NCI-H1092 (cell line): ENCODE measurements at places on chromosomes 5 and 9.

GRCh38 chr5:112525217-112525616 is 106.1 kb upstream of the EPB41L4A start:
- DNase-seq = no peak

DNA sequence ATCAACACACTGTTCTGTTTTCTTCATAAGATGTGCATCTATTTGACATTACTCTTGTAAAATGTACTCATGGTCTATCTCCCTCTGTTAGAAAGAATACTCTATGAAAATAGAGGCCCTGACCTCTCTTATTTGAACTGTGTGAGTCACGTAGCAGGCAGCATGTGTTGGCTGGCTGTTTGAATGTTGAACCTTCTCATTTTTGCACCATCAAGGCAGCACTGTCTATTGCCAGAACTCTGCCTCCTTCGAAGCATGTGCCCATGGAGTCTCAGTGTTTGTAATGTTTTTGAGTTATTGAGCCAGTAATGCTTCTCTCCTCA is 144.4 kb downstream of the ALDH1A1 start:
- no peak for DNase-seq

DNA sequence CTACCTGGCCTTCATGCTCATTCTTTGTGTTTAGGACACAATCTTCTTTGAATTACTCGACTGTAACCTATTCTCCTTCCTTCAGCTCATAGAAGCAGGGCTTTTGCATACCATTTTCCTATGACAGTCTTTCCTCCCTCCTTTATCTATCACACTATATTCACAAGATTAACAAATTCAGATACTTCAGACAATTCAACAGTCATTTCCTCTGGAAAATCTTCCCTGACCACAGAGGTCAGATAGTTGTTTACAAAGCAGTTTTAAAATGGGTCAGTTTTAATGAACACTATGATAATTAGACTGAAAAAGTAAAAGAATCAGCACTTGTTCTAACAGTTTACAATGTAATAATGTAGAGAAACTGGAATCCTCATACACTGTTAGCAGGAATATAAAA is 4.3 kb downstream of the CAAP1 start:
- DNase-seq = no peak

- no peak for DNase-seq
These were observed 370.4 kb upstream of the GRAMD2B start for GRCh38 chr5:126052791-126053190.

- DNase-seq = no peak
These were observed 178.7 kb downstream of the SPATA31D1 start for GRCh38 chr9:82167296-82167695.

DNA sequence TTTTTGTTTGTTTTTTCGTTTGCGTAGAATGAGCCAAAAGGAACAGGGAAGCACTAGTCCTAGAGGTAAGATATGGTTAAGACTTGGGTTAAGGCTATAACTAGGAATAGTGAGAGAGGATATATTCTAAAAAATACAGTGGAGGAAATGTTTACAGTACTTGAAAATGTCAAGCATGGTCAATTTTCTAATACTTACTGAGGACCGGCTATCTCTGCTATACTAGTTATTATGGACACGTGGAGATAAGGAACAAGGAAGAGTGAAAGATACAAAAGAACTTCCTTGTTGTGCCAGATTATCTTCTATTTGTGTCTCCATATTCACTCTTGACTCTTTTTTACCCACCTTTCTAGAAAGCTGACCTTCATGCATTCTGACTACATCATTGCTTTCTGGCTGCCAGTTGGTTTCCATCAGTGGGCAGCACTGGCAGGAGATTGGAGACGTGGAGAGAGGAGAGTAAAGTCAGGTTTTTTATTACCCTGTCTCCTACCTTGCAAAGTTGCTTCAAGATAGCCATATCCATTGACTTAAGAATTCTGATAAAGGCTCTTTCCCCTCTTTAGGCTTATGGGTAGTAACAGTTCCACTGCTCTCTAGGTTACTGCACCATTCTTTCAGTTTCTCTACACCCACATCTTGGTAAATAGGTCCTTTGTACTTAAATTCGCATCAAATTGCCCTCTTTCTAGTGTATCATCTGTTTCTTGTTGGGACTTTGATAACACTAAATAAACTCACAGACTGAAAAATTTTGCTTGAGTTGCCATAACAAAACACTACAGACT is 9.0 kb upstream of the RFX3 start:
- DNase-seq = no peak

DNA sequence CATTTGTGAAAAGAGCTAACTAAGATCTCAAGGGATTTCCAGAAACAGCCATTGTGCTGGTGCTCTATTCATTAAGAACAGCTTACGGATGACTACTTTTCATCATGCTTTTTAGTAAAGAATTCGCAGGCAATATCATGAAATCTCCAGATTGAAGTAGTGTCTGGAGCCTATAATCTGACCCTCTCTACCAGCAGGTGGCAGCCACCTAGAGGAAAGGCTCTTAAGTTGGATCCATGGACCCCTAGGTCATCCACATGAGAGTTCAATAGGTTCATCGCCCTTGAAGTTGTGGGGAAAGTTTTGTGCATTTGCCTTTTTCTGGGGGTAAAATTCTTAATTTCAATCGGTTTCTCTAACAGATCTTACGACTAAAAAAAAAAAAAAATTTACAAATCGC is 82.3 kb downstream of the SLC1A3 start:
- no peak for DNase-seq
